Suprapubic skin (tissue), 4 donors: ENCODE measurements at places on chromosomes 12 and 14.

GRCh38 chr12:108094056-108094649 lies 34.9 kb upstream of the WSCD2 start:
- no peaks in the 10 kb centered on the region for H3K36me3 ChIP-seq
- H3K27ac ChIP-seq: no peak overlapping the region
- peaks cover 40% of the 10 kb centered on the region for H3K27me3 ChIP-seq
- peaks cover 4% of the 10 kb centered on the region for H3K4me1 ChIP-seq

- H3K36me3 ChIP-seq: peaks cover 56% of the 10 kb centered on the region
- no peak for DNase-seq
- no peaks in the 10 kb centered on the region for H3K4me1 ChIP-seq
Measured at GRCh38 chr14:51996148-51996746, 6.9 kb downstream of the RTRAF start.

DNA sequence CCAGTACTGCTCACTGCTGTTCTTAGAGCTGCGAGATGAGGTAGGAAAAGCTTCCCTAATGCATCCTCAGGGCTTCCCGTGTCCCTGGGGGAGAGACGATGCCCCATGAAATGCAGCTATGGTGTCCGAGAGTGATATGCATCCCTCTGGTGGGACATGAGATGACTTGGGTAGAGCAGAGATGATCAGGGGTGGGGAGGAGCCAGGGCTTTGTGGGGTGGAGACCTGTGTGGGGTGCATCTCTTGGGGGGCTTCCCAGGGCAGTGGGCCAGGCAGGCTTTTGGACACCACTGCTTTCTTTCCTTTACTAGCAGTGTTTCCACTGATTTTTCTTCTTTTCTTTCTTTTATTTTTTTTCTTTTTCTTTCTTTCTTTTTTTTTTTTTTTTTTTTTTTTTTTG lies 147.3 kb downstream of the ADGRD1 start:
- no peak overlapping the region for H3K4me3 ChIP-seq
- no peak overlapping the region for H3K27ac ChIP-seq
- no peaks in the 10 kb centered on the region for H3K36me3 ChIP-seq
- DNase-seq: peak; percentile 15
- peaks cover 17% of the 10 kb centered on the region for H3K27me3 ChIP-seq

DNA sequence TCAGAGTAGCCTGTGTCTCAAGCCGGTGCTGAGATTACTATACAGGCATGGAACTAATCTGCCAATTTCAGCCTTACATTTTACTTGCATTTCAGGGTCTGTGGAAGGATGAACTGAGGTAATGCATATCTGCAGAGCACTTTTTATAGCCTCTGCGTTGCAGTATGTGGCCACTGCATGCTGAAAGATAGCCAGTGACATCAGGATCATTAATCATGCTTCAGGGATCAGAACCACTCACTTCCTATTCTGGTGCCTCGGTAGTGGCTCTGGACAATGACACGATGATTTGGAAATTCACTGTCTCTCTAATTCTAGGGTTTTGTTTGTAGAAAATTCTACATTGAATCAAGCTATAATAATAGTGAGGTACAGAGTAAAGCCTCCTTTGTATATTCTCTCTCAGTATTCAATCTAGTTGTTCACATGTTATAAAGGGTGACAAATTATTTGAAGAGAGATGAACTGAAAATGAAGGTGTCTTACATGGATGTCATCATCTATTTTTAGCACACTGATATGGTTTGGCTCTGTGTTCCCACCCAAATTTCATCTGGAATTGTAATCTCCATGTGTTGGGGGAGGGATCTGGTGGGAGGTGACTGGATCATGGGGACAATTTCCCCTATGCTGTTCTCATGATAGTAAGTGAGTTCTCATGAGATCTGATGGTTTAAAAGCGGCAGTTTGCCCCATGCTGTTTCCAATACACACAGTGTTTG lies 554.3 kb upstream of the MIS18BP1 start:
- H3K36me3 ChIP-seq: no peaks in the 10 kb centered on the region
- no peaks in the 10 kb centered on the region for H3K4me1 ChIP-seq
- DNase-seq: no peak
- H3K27me3 ChIP-seq: no peaks in the 10 kb centered on the region

- H3K4me3 ChIP-seq: no peak overlapping the region
- H3K4me1 ChIP-seq: peaks cover 8% of the 10 kb centered on the region
- no peaks in the 10 kb centered on the region for H3K27me3 ChIP-seq
Measured at GRCh38 chr12:119682639-119683252, 14.8 kb downstream of the PRKAB1 start.

DNA sequence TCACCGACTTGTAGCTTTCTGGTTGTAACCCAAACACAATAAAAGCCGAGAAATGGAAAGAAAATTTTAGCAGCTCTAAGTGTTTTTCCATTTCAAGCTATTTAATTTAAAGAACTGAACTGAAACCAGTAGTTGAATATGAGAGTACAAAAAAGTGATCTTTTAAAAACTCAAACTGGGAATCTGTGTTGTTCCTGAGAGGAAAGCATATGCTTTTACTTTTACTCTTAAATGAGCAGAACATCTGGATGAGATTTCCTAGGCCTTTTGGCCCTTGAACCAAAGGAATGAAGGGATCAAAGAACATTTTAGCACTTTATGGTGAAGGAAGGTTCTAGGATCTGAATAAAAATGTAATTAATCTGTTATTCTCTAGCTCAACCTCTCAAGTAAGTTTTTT lies 1.3 kb downstream of the KERA start:
- no peaks in the 10 kb centered on the region for H3K36me3 ChIP-seq
- no peak overlapping the region for H3K27ac ChIP-seq
- no peak for DNase-seq
- no peaks in the 10 kb centered on the region for H3K4me1 ChIP-seq

DNA sequence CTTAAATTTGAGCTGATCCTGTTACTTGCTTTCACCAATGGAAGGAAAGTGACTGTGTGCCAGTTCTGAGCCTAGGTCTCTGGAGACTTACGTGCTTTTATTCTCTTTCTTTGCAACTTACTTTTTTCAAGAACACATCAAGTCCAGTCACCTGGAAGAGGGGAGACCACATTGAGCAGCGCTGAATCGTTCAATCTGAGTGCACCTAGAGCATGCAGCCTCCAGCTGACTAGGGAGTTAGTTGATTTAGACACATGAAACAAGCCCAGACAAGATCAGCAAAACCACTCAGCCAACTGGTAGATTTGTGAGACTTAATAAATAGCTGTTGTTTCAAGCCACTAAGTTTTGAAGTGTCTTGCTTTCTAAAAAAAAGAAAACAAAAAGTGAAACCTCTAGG lies 1014.8 kb upstream of the FBXO33 start:
- H3K27me3 ChIP-seq: no peaks in the 10 kb centered on the region
- H3K27ac ChIP-seq: no peak overlapping the region
- H3K36me3 ChIP-seq: no peaks in the 10 kb centered on the region
- H3K4me3 ChIP-seq: no peak overlapping the region

DNA sequence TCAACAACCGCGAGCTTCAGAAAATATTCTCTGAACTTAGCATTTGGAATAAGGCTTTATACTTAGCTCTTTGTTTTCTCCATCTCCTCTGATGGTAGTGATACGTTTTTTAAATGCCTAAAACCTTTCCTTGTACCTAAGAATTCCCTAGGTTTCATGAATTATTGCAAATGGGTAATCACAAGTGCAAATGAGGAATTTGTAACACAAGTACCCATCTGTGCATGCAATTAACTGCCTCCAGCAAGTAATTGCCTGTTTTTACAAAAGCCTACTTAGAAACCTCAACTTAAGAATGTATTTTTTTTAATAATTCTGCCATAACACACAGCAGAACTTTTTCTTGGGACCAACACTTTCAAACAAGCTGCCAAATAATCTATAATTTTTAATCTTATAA lies 149.2 kb downstream of the PHLDA1 start:
- no peak overlapping the region for H3K4me3 ChIP-seq
- H3K27ac ChIP-seq: no peak overlapping the region
- no peaks in the 10 kb centered on the region for H3K27me3 ChIP-seq
- no peak for DNase-seq
- H3K4me1 ChIP-seq: peaks cover 10% of the 10 kb centered on the region
- no peaks in the 10 kb centered on the region for H3K36me3 ChIP-seq

DNA sequence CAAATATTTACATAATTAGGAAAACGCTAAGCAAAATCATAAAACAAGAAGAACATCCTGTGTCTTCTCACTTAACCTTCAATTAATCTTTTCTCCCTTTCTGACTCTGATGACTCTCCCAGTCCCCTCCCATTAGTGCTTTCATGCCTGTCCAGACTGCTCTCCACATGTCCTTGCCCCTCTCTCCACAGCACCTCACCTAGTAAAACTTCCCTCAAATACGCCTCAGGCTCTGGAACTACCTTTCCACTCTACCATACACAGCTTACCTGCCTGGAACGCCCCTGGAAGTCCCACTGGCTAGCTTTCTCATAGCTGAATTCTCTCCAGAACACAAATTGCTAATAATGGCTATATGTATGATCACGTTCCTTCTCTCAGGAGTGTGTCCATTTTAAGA lies 44.7 kb downstream of the SLC5A8 start:
- H3K27ac ChIP-seq: no peak overlapping the region
- H3K4me3 ChIP-seq: no peak overlapping the region
- no peak for DNase-seq
- H3K36me3 ChIP-seq: no peaks in the 10 kb centered on the region
- no peaks in the 10 kb centered on the region for H3K27me3 ChIP-seq

- peak; percentile 87 for DNase-seq
- H3K27me3 ChIP-seq: no peaks in the 10 kb centered on the region
- H3K4me3 ChIP-seq: no peak overlapping the region
Measured at GRCh38 chr12:89162589-89163261, 189.6 kb downstream of the DUSP6 start.

DNA sequence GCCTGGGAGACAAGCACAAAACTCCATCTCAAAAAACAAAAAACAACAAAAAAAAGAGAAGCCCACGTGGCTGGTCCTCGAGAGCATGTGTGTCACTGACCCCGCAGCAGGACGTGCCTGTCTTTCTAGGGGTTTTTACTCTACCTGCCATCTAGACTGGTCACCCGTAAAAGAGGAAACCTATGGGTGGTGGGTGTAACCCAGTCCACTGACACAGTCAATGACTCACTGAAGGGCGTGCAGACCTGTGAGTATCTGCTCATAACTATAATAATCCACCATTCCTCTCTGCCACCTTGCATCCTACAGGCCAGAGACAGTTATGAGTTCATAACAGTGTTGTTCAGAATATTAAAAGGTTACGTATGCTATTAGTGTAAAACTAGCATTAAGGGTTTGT lies 4.6 kb downstream of the GOLGA3 start:
- no peaks in the 10 kb centered on the region for H3K27me3 ChIP-seq
- H3K27ac ChIP-seq: no peak overlapping the region
- peaks cover 46% of the 10 kb centered on the region for H3K36me3 ChIP-seq
- H3K4me1 ChIP-seq: peaks cover 29% of the 10 kb centered on the region
